ENCODE measurements at places on chromosomes 7 and 10. TPM values are rescaled to one million over a fixed set of nuclear protein-coding genes. Genes with fewer than 3 reads are reported as not detected.

DNA sequence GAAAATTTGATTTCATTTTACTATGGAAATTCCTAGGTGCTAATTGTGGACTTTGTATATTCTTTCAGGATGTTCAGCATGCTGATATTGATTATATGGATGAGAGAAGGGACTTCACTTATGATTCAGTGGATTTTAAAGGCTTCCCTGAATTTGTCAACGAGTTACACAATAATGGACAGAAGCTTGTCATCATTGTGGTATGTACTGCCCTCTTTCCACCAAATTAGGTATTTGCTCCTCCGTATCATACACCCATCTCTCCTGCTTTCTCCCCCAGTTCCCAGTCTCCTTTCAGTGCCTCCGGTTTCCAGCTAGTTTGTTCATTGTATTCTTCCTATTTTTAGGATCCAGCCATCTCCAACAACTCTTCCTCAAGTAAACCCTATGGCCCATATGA is 34.6 kb downstream of the MGAM start:
- H3K4me3 ChIP-seq, result no peak overlapping the region
- H3K27me3 ChIP-seq, result no peaks in the 10 kb centered on the region
- DNase-seq, result peak; percentile 60
- H3K4me1 ChIP-seq, result peaks cover 15% of the 10 kb centered on the region
- no peak overlapping the region for H3K27ac ChIP-seq
- no peaks in the 10 kb centered on the region for H3K36me3 ChIP-seq

- peaks cover 79% of the 10 kb centered on the region for H3K27me3 ChIP-seq
- no peaks in the 10 kb centered on the region for H3K36me3 ChIP-seq
- no peak for DNase-seq
- H3K4me3 ChIP-seq, result no peak overlapping the region
- no peak overlapping the region for H3K27ac ChIP-seq
Observed at GRCh38 chr10:132867801-132868644, 74.3 kb downstream of the CFAP46 start.

DNA sequence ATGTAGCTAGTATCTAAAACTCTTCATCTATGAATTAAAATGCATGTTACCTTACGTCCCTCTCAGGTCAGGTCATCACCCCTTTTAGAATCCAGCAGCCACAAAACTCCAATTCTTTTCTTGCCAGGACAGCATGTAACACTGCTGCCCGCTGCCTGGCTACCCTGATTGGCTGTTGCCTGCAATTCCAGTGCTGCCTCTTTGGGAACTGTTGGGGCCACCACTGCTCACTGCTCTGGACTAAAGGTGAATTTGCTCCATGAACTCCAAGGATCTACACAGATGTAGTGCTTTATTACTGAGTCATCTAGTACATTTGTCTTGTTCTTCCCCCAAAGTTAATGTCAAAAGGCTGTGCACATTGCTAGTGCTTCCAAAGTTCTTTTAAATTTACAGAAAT is 40.4 kb downstream of the SCIN start:
- no peak for DNase-seq
- no peaks in the 10 kb centered on the region for H3K4me1 ChIP-seq
- H3K36me3 ChIP-seq, result no peaks in the 10 kb centered on the region
- H3K27me3 ChIP-seq, result no peaks in the 10 kb centered on the region
- no peak overlapping the region for H3K27ac ChIP-seq

DNA sequence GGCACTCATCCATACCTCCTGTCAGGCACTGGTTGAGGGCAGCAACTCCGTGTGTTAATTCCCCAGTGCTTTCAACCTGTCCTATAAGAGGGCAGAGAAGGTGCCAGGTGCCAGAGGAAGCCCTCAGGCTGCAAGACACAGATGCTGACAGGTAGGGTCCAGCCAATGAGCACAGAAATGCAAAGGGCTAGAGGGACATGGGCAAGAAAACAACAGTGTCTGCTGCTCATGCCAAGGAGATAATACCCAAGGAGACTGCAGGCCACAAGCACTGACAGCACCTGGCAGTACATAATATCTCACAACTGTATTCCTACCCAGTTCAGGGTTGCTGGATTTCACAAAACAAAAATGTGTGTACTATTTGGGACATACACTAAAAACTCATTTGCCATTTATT is 38.4 kb upstream of the TM9SF3 start:
- H3K27me3 ChIP-seq, result no peaks in the 10 kb centered on the region
- no peak for DNase-seq
- H3K36me3 ChIP-seq, result no peaks in the 10 kb centered on the region

DNA sequence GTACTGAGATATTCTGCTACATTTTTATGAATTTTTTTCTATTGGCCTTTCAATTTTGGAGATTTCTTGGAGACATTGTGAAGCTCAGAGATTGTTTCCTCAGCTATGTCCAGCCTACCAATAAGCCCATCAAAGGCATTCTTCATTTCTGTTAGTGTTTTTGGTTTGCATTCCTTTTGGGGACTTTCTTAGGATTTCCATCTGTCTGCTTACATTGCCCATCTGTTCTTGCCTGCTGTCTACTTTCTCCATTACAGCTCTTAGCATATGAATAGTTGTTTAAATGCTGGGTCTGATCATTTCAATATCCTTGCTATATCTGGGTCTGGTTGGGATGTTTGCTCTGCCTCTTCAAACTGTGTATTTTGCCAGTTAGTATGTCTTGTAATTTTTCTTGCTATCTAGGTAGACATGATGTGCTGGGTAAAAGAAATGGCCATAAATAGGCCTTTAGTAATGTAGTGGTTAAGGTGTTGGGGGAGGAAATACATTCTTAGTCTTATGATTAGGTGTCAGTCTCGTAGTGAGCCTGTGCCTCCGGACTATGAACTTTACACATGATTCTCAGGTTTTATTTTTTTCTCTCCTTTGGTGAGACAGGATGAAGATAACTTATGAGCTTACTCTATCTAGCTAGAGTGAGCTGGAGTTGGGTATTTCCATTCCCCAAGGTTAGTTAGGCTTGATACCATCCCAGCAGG is 32.6 kb upstream of the NME8 start:
- H3K27me3 ChIP-seq, result no peaks in the 10 kb centered on the region
- no peak overlapping the region for H3K4me3 ChIP-seq
- no peak for DNase-seq
- H3K4me1 ChIP-seq, result no peaks in the 10 kb centered on the region
- no peak overlapping the region for H3K27ac ChIP-seq

DNA sequence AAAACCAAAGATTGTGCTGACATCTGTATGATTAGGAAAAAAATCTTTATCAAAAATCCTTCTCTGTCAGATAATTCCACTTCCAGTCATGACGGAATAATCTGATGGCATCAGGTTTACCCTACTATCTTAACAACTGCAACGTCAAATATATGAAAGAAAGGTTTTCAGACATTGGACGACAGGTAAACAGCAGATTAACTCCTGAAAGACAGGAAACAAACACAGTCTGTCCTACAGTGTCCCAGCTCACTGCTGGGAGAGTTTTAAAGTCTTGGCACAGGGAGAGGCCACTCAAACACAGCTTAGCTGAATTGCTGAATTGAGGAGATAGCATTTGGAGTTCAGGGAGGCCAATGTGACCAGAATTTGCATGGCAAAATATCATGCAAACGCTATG is 186.3 kb upstream of the KCTD7 start:
- no peaks in the 10 kb centered on the region for H3K27me3 ChIP-seq
- no peak overlapping the region for H3K27ac ChIP-seq
- DNase-seq, result no peak
- H3K4me3 ChIP-seq, result no peak overlapping the region
- no peaks in the 10 kb centered on the region for H3K36me3 ChIP-seq

DNA sequence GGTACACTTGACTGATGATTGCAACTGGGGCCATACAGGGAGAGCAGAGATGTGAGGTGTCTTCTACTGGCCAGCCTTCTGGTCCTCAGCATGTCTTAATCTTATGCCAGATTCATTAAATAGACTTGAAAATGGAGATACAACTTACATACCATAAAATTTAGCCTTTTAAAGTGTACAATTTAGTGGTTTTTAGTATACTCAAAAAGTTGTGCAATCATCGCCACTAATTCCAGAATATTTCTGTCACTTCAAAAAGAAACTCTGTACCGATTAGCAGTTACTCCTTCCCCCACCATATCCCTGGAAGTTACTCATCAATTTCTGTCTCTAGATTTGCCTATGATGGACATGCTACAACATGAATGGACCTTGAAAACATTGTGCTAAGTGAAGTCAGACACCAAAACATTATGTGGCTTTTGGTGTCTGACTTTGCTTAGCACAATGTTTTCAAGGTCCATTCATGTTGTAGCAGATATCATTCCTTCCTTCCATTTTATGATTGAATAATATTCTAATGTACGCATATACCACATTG is 53.0 kb downstream of the SH2D4B start:
- H3K4me3 ChIP-seq, result no peak overlapping the region
- H3K4me1 ChIP-seq, result no peaks in the 10 kb centered on the region
- DNase-seq, result no peak
- H3K27me3 ChIP-seq, result peaks cover 6% of the 10 kb centered on the region

- H3K4me1 ChIP-seq, result no peaks in the 10 kb centered on the region
- no peaks in the 10 kb centered on the region for H3K27me3 ChIP-seq
- DNase-seq, result no peak
- H3K36me3 ChIP-seq, result no peaks in the 10 kb centered on the region
- no peak overlapping the region for H3K27ac ChIP-seq
Observed at GRCh38 chr10:70312972-70313371, 29.2 kb upstream of the NPFFR1 start.

- no peaks in the 10 kb centered on the region for H3K27me3 ChIP-seq
- no peak for DNase-seq
- no peak overlapping the region for H3K27ac ChIP-seq
- H3K4me1 ChIP-seq, result no peaks in the 10 kb centered on the region
- no peaks in the 10 kb centered on the region for H3K36me3 ChIP-seq
Observed at GRCh38 chr7:93375603-93376002, 143.4 kb downstream of the VPS50 start.

DNA sequence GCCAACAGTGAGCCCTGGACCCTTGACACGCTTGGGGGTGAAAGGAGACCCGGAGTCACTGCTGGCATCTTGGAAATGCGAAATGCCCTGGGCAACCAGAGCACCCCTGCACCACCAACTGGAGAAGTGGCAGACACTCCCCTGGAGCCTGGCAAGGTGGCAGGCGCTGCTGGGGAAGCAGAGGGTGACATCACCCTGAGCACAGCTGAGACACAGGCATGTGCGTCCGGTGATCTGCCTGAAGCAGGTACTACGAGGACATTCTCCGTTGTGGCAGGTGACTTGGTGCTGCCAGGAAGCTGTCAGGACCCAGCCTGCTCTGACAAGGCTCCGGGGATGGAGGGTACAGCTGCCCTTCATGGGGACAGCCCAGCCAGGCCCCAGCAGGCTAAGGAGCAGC is 98.5 kb downstream of the TACC2 start:
- H3K4me1 ChIP-seq, result peaks cover 20% of the 10 kb centered on the region
- no peaks in the 10 kb centered on the region for H3K27me3 ChIP-seq
- no peak for DNase-seq
- H3K4me3 ChIP-seq, result no peak overlapping the region
- H3K36me3 ChIP-seq, result no peaks in the 10 kb centered on the region
- no peak overlapping the region for H3K27ac ChIP-seq

DNA sequence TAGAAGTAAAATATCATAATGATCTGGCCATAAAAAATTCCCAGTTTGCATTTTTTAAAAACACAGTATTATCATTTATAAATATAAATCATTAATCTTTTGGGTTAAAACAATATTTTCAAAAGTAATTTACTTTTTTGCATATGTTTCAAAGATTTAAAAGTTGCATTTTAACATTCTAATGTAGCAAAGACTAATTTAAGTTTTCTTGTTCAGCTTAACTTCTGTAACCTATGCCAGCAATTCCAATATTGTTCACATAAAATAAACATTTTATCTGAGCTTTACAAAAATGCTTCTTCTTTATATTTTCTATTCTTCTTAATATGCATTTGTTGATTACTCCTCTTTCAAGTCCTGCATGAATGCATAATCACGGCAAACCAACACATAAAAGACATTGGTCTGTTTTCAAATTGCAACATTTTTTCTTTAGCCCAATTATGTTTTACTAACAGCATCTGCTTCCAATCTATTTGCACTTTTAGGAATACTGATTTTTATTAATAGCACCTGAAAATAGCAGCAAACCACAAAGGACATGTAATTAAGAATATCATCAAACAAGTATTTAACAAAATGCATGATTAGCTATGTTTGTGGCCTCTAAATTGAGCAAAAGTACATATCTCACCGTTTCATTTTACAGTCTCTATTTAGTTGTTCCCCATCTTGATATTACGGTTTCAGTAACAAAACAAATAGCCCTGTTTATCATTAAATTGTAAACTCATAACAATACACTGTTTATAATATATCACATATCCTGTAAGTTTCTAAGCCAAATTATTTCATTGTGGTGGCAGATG is 286.9 kb upstream of the NFE2L3 start:
- H3K27me3 ChIP-seq, result peaks cover 25% of the 10 kb centered on the region
- DNase-seq, result no peak
- H3K27ac ChIP-seq, result no peak overlapping the region

- H3K36me3 ChIP-seq, result no peaks in the 10 kb centered on the region
- H3K27me3 ChIP-seq, result no peaks in the 10 kb centered on the region
- H3K27ac ChIP-seq, result no peak overlapping the region
- H3K4me1 ChIP-seq, result no peaks in the 10 kb centered on the region
Observed at GRCh38 chr10:77071001-77071511, 566.6 kb downstream of the KCNMA1 start.

- peaks cover 73% of the 10 kb centered on the region for H3K27me3 ChIP-seq
- H3K36me3 ChIP-seq, result no peaks in the 10 kb centered on the region
Observed at GRCh38 chr10:127492607-127493250, 56.4 kb upstream of the NPS start.

- H3K27me3 ChIP-seq, result no peaks in the 10 kb centered on the region
- H3K36me3 ChIP-seq, result peaks cover 22% of the 10 kb centered on the region
- no peak for DNase-seq
- H3K4me1 ChIP-seq, result peaks cover 8% of the 10 kb centered on the region
Observed at GRCh38 chr7:25116621-25117020, 8.4 kb downstream of the CYCS start.

- no peak overlapping the region for H3K27ac ChIP-seq
- no peaks in the 10 kb centered on the region for H3K36me3 ChIP-seq
- no peaks in the 10 kb centered on the region for H3K27me3 ChIP-seq
Observed at GRCh38 chr7:135704074-135704473, 23.9 kb downstream of the SLC13A4 start.

Gene CLIP2
- 37.9 TPM for total RNA-seq

Gene RNF32
- total RNA-seq, result 2.7 TPM

Gene UTF1
- total RNA-seq, result not detected

Gene VWA2
- total RNA-seq, result 0.48 TPM

Gene NPSR1
- total RNA-seq, result not detected

Gene AGR3
- 0.57 TPM for total RNA-seq

Gene FAM25A
- total RNA-seq, result 11.4 TPM

Measured in PC-9 (cell line).